Activated B cell treated with CpG ODN at 0.5 μM for 24 hours (primary cell): ENCODE measurements at places on chromosomes 5 and 9. TPM values are rescaled to one million over a fixed set of nuclear protein-coding genes. Genes with fewer than 3 reads are reported as not detected.

DNA sequence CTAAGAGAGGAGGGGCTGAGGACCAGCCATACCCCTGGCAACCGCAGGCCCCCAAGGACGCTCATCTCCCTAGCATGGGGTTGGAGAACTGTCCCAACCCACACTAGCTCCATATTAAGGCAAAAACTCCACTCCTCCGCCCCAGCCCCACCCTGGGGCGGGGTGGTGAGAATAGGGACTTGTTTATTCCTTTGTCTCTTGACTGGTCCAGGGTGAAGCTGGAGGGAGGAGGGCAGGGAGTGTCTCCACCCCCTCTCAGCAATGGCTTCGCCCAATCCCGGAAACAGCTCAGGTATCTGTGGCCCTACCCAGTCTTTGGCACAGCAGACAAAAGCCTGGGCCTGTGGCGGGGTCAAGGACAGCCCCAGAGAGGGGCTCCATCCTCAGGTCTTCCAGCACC is 16.9 kb downstream of the PRRX2 start:
- DNase-seq, result no peak

The PTRH1 gene
- total RNA-seq, result 12.7 and 13.8 TPM in 2 replicates

The TNC gene
- total RNA-seq, result not detected in 2 replicates

DNA sequence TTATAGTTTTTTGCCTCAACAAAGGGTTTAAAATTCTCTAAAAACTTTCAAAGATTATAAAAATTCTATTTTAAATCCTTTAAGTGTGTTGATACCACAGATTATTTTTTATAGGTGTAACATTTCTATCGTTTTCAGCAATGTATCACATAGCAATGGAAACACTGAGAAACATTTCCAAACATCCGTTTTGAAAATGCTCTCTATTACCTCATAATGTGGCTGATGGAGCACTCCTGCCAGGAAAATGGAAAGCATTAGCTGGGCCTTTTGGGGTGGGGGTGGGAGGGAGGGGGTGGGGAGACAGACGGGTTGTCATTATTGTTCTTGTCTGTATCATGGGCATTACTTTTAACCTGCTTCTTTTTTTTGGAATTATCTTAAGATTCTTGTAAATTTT is 516.5 kb downstream of the ACTL7B start:
- no peak for DNase-seq

DNA sequence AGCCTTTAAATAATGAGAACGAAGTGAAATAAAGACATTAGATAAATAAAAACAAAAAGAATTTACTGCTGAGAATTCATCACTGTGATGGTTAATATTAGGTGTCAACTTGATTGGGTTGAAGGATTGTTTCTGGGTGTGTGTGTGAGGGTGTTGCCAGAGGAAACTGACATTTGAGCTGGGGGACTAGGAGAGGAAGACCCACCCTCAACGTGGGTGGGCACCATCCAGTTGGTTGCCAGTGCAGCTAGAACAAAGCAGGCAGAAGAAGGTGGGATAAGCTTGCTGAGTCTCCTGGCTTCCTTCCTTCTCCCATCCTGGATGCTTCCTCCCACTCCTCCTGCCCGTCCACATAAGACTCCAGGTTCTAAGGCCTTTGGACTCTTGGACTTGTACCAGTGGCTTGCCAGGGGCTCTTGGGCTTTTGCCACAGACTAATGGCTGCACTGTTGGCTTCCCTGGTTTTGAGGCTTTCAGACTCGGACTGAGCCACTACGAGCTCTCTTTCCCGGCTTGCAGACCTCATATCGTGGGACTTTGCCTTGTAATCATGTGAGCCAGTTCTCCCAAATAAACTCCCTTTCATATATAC is 43.7 kb upstream of the ABL1 start:
- no peak for DNase-seq

- DNase-seq, result no peak
Observed at GRCh38 chr5:14089198-14089597, 53.9 kb upstream of the TRIO start.

DNA sequence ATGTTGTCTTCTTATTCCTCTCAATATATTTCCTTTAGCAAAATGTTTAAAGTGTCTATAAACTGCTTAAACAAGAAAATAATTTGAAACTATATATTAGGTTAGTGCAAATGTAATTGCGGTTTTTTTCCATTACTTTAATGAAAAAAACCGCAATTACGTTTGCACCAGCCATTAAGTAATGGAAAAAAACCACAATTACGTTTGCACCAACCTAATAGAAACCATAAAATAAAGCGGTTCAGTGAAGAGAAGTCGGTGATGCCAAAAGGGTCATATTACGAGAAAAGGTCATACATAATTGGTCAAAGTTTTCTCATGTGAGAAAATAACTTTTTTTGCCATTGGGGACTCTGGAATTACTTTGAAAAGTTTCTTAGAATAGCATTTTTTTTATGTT is 385.6 kb upstream of the ST8SIA4 start:
- DNase-seq, result no peak

- DNase-seq, result no peak
Observed at GRCh38 chr9:70160686-70161600, 97.8 kb upstream of the SMC5 start.

DNA sequence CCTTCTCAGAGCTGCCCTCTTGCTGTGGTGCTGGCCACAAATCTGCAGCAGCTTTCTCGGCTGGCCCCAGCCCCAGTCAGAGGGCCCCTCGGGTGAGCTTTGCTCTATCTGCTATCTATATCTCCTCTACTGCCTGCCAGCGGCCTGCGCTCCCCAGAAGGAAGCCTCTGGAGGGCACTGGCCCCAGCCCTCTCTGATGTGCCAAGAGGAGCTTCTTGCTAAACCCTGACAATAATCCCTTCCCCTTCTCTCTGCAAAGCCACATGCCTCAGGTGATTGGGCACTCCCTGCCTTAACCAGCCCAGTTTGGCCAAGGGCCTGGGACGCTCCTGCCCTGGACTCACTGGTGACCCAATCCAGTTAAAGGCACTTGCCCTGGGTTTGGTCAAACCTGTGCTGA is 42.7 kb downstream of the CAMK2A start:
- no peak for DNase-seq

GRCh38 chr9:95505717-95506427 is 10.9 kb downstream of the PTCH1 start:
- peak; percentile 34 for DNase-seq

The PHYHD1 gene
- total RNA-seq, result 0.86 and 1.0 TPM in 2 replicates

The PRR7 gene
- total RNA-seq, result 2.4 and 3.2 TPM in 2 replicates

- peak; percentile 6 for DNase-seq
Observed at GRCh38 chr9:121776739-121777637, 125.6 kb downstream of the DAB2IP start.

- no peak for DNase-seq
Observed at GRCh38 chr9:107322643-107323042, 39.6 kb downstream of the RAD23B start.

The SPTAN1 gene
- total RNA-seq, result 208 and 237 TPM in 2 replicates

The GLRA1 gene
- total RNA-seq, result not detected in 2 replicates

GRCh38 chr9:81705578-81705977 is 16.2 kb upstream of the TLE1 start:
- DNase-seq, result no peak

The CATSPER3 gene
- total RNA-seq, result 0.95 and 0.98 TPM in 2 replicates

DNA sequence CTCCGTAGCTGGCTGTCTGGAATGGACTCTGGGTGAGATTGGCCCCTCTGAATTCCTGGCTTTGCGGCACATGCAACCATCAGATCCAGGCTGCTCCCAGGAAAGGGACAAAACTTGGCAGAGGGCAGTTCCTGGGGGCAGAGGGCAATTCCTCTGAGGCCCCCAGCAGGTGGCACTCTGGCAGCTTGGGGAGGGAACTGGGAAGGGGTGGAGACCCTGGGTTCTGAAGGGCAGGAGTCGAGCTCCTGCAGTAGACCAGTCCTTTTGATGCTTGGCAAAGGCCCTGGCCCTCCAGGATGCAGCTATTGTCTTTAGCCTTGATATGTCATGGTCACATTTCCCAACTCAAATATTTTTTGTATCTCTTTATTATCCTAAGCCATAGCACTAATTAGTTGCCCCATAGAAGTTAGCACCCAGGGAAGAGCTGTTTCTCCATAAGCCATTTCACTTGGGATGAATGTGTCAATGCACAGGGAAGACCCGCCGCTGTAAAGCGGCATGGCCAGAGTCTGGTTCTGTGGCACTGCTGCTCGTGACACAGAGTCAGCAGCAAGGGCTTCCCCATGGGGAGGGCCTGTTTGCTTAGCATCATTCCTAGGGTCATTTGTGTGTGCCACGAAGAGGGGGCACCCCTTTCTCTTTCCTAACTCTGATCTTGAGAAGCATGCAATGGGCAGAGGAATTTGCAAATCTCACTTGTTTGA is 51.2 kb upstream of the CDK20 start:
- DNase-seq, result no peak

The AHRR gene
- 5.1 and 6.1 TPM in 2 replicates for total RNA-seq

GRCh38 chr5:139634541-139634940 is 13.6 kb upstream of the CXXC5 start:
- no peak for DNase-seq

DNA sequence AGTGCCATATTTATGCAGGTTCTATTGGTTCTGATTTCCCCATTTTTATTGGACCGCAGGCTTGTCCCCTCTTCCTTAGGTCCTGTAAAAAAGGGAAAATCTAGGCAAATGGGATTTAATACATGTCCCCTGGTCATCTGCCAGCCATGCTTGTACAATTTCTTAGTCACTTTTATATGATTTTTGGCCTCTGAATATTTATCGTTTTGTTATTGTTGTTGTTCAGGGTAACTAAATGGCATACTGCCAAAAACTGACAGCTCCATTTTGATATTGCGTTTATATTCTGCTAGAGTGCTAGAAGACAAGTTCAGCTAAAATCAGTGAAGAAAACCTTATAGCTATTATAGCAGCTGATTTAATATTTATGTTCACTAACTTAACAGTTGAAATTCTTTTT is 770.2 kb upstream of the FAM174A start:
- no peak for DNase-seq

GRCh38 chr5:619444-619843 is 7.3 kb downstream of the CEP72 start:
- DNase-seq, result no peak

DNA sequence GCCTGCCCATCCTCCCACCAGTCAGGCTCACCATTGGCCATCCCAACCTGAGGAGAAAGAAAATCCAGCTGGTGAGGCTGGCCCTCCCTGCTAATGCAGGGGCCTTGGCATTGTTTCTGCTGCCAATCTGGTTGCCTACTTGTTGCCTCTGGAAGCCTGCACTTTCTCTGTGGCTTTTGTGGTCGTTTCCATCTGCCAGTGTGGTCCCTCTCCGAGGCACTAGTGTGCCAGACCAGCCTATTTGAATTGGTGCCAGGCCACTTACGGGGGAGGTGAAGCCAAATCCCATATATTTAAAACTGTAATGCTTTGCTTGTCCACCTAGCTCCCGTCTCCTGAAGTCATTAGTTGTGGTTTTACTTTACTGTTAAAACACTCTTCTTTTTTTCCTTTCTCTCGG is 213.4 kb upstream of the ADAMTSL1 start:
- no peak for DNase-seq

- DNase-seq, result no peak
Observed at GRCh38 chr9:125593581-125594222, 113.3 kb downstream of the MAPKAP1 start.

- no peak for DNase-seq
Observed at GRCh38 chr9:136160995-136161610, 42.4 kb upstream of the TMEM250 start.

DNA sequence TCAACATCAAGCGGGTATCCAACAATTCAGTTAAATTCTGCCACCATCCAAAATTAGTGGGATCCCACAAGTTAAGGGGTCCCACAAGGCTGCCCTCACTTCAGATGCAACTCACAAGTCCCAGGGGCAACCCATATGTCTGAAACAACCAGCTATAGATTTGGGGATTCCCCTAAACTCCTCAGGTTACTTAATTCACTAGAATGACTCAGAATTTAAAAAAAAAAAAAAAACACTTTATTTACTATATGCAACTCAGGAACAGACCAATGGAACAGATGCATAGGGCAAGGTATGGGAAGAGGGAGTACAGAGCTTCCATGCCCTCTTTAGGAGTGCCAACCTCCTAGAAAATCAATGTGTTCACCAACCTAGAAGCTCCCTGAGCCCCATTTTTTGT is 15.1 kb downstream of the AUH start:
- DNase-seq, result no peak

DNA sequence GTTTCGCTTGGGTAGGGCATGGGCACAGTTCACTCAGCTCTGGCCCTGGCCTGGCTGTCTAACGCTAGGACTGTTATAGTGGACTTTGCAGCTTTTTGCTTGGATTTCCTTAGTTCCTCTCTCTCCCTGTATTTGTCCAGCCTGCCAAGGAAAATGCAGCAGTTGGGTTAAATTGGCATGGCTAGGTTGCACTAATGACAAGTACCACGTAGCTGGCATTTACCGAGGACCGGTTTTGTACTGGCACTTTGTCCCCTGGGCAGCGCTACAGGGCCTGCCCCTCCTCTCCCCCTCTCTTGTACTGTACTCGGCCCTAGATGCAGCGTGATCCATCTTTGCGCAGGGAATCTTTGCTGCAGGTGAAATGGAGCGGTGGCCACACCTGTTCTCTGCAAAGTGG is 2.4 kb downstream of the WDR5 start:
- DNase-seq, result no peak

- DNase-seq, result no peak
Observed at GRCh38 chr9:117906763-117907162, 202.6 kb downstream of the TLR4 start.

- DNase-seq, result no peak
Observed at GRCh38 chr5:71939452-71940230, 167.6 kb upstream of the MAP1B start.
